ENCODE measurements at places on chromosomes 16 and 17. TPM values are rescaled to one million over a fixed set of nuclear protein-coding genes. Genes with fewer than 3 reads are reported as not detected.

The CDC27 gene
- total RNA-seq = 43.4 TPM

DNA sequence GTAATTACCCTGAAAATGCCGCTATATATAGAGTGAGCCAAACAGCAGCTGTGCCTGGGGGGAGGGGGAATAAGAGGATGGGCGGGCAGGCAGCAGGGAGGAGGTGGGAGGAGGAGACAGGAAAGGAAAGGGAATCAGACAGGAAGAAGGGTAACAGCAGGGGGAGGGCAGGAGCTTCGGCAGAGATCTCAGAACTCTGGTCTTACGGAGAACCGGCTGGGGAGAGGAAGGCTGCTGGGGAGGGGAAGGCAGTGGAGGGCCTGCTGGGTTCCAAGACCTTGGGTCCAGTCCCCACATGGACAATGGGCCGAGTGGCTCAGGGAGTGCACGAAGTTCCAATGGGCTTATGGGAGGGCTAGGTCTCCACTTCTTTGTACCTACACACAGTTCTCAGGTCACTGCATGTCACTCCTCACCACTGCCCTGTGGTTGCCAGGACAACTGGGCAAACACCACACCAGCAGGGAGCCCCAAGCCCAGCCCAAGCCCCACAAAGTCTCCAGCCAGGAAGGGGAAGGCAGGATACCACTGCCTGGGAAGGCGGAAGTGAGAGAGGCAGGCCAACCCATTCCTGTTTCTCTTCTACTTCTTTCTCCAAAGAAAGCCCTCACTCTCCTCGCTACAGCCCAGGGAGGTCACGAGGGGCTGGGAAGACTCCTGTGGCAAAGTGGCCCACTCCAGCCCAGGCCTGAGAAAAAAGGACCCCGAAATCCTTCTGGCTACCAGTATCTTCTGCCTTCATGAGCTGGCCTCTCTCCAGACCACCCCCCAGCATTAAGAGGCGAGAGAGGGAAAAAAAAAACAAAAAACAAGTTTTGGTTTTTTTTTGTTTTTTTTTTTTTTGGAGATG lies 25.3 kb downstream of the G6PC3 start:
- no peaks in the 10 kb centered on the region for H3K27me3 ChIP-seq
- no peak overlapping the region for H3K4me3 ChIP-seq
- H3K4me1 ChIP-seq = peaks cover 19% of the 10 kb centered on the region
- peak overlapping the region; percentile 82 for H3K27ac ChIP-seq
- DNase-seq = peak; percentile 74

GRCh38 chr17:68771867-68772515 lies 170.8 kb upstream of the FAM20A start:
- no peak for DNase-seq
- H3K27ac ChIP-seq = peak overlapping the region; percentile 68
- H3K4me1 ChIP-seq = peaks cover 8% of the 10 kb centered on the region

DNA sequence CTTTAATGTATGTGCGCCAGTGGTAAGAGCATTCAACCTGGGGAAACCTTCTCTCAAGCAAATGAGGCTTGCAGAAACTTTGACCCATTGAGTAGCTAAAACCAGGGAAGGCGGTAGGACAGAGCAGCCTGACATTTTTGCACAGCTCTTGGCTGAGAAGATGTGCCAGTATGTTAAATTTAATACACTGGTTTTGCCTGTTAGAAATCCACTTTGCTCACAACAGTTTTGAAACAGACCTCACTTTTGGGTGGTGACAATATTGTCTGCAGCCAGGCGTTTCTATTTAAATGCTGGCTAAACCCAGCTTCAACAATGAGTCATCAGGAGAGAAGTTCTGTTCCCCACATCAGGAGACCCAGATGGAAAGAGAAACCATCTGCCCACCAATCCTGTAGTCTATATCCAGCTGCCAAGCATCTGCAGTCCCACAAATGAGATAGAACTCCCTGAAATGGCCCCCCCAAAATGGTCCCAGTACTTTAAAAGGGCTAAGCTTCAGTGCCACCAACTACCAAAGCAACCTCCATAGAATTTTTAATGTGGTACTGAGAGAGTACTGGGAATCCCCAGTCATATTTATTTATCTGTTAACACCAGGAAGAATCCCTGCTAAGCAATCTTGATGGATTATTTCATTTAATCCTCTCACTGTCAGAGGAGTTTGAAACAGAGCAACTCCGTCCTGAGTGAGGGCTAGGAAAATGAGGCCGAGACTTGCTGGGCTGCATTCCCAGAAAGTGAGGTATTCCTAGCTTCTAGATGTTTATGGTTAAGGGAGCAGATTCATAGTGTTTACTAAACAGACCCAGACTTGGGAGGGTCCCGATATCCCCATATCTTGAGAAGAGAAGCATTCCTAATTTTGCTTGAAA lies 29.0 kb upstream of the CLEC3A start:
- H3K27me3 ChIP-seq = no peaks in the 10 kb centered on the region
- no peaks in the 10 kb centered on the region for H3K4me1 ChIP-seq
- DNase-seq = no peak
- H3K27ac ChIP-seq = no peak overlapping the region
- H3K36me3 ChIP-seq = no peaks in the 10 kb centered on the region
- H3K4me3 ChIP-seq = no peak overlapping the region

GRCh38 chr17:57556977-57557376 lies 188.1 kb downstream of the CCDC182 start:
- no peaks in the 10 kb centered on the region for H3K36me3 ChIP-seq
- H3K4me3 ChIP-seq = no peak overlapping the region
- peaks cover 18% of the 10 kb centered on the region for H3K4me1 ChIP-seq
- H3K27ac ChIP-seq = no peak overlapping the region

DNA sequence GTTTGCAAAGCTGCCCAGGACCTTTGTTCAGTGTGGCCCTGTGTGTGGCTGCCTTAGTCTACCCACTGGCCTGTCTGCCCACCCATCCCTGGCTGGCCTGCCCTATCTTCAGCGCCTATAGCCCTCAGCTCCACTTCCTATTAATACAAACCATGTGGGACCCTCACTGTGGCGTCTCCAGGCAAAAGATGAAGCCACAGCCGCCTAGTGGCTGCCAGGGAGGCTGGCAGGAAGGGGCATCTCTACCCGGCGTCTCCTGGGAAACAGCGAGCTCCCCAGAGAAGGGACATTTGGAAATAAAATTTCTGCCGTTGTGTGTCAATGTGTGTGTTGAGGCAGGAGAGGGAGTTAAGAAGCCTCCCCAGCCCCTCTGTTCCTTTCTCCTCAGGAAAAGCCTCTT lies 31.5 kb downstream of the NEUROD2 start:
- H3K27ac ChIP-seq = no peak overlapping the region
- no peak for DNase-seq
- H3K36me3 ChIP-seq = no peaks in the 10 kb centered on the region
- H3K4me1 ChIP-seq = peaks cover 2% of the 10 kb centered on the region
- H3K4me3 ChIP-seq = no peak overlapping the region

DNA sequence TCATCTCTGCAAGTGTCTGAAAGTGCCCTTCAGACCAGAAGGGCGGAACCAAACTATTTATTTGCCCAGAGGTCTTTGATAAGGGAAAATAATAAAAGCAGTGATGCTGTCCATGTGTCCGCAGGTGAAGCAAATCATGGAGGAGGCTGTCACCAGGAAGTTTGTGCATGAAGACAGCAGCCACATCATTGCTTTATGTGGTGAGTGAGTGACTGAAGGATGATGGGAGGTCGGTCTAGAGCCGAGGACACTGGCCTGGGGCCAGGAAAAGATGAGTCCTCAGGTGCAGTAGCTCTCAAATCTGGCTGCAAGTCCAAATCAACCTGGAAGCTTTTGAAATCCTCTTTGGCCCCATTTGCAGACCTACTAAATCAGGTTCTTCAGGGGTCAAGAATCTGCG lies 6.1 kb downstream of the SGSM2 start:
- H3K36me3 ChIP-seq = no peaks in the 10 kb centered on the region
- DNase-seq = no peak
- no peak overlapping the region for H3K27ac ChIP-seq
- H3K4me1 ChIP-seq = no peaks in the 10 kb centered on the region
- no peaks in the 10 kb centered on the region for H3K27me3 ChIP-seq

DNA sequence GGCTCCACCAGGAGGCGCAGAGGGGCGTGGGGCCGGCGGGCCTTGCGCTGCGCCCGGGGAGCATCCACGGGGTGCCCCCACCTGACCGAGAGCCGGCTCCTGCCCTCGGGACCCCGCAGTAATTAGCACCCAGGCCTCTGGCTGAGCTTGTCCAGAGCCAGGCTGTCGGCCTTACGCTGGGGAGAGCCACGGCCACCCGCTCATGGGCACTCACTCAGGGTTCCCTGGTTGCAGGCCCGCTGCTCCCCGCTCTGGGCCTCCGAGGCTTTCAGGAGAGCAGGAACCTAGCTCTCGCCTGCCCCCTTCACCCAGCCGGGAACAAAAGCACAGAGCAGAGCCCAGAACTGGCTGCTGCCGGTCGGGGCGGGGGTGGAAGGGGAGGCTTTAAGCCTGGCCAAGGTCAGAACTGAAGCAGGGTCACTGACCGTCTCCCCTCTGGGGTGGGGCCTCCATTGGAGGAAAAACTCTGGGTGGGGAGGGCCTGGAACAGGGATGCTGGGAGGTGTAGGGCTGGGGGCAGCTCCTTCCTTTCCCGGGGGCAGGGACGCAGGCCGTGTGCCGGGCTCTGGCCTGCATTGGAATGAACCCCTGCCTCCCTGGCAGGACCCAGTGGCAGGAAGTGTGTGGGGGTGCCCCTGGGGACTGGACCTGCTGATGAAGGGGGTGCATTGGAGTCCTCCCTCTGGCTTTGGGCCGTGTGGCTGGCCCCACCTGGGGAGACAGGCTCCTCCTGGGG lies 12.3 kb downstream of the GLIS2 start:
- H3K27me3 ChIP-seq = no peaks in the 10 kb centered on the region
- peak overlapping the region; percentile 50 for H3K4me3 ChIP-seq
- peaks cover 35% of the 10 kb centered on the region for H3K4me1 ChIP-seq
- no peaks in the 10 kb centered on the region for H3K36me3 ChIP-seq
- DNase-seq = peak; percentile 90
- H3K27ac ChIP-seq = peak overlapping the region; percentile 63

The ARHGAP23 gene
- 45.3 TPM for total RNA-seq

The FOXC2 gene
- 0.35 TPM for total RNA-seq

- H3K27me3 ChIP-seq = no peaks in the 10 kb centered on the region
- no peak for DNase-seq
- H3K36me3 ChIP-seq = no peaks in the 10 kb centered on the region
- no peak overlapping the region for H3K27ac ChIP-seq
Measured at GRCh38 chr17:19321481-19322128, 40.9 kb downstream of the B9D1 start.

The NEK8 gene
- 2.8 TPM for total RNA-seq

GRCh38 chr16:23803591-23804123 lies 32.1 kb upstream of the PRKCB start:
- H3K4me1 ChIP-seq = no peaks in the 10 kb centered on the region
- H3K36me3 ChIP-seq = no peaks in the 10 kb centered on the region
- no peak overlapping the region for H3K27ac ChIP-seq
- H3K27me3 ChIP-seq = no peaks in the 10 kb centered on the region
- no peak overlapping the region for H3K4me3 ChIP-seq

GRCh38 chr16:2948807-2949704 lies 15.0 kb upstream of the KREMEN2 start:
- no peaks in the 10 kb centered on the region for H3K36me3 ChIP-seq
- no peaks in the 10 kb centered on the region for H3K4me1 ChIP-seq
- no peak overlapping the region for H3K27ac ChIP-seq
- no peak overlapping the region for H3K4me3 ChIP-seq
- no peaks in the 10 kb centered on the region for H3K27me3 ChIP-seq

The VPS35 gene
- total RNA-seq = 72.8 TPM

- H3K27me3 ChIP-seq = no peaks in the 10 kb centered on the region
- DNase-seq = no peak
- no peaks in the 10 kb centered on the region for H3K36me3 ChIP-seq
- H3K4me1 ChIP-seq = peaks cover 7% of the 10 kb centered on the region
- H3K27ac ChIP-seq = no peak overlapping the region
Measured at GRCh38 chr17:45248132-45248957, 13.5 kb downstream of the SPATA32 start.

DNA sequence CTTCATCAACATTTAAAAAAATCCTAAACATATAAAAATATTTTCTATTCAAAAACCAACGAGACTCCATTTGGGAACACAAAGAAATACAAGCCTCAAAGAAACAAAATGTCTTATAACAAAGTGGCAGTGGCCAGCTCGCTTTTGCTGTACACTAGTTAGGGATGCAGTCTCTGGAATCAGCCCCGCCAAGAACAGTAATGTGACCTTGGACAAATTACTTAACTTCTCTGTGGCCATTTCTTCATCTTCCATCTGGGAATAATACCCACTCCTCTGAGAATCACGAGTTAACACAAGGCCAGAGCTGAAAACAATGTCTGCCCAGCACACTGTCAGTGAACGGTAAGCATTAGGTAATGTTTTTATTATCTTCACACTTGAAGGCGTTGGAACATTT lies 5.6 kb downstream of the STAT5B start:
- H3K27ac ChIP-seq = no peak overlapping the region
- DNase-seq = no peak
- H3K4me1 ChIP-seq = peaks cover 9% of the 10 kb centered on the region
- H3K4me3 ChIP-seq = no peak overlapping the region

The CSH2 gene
- not detected for total RNA-seq

- no peak overlapping the region for H3K4me3 ChIP-seq
- DNase-seq = no peak
- H3K27me3 ChIP-seq = peaks cover 3% of the 10 kb centered on the region
- H3K36me3 ChIP-seq = no peaks in the 10 kb centered on the region
- H3K4me1 ChIP-seq = peaks cover 12% of the 10 kb centered on the region
Measured at GRCh38 chr17:64781810-64782555, 119.9 kb upstream of the SMURF2 start.

- H3K4me3 ChIP-seq = no peak overlapping the region
- H3K36me3 ChIP-seq = no peaks in the 10 kb centered on the region
- peaks cover 7% of the 10 kb centered on the region for H3K4me1 ChIP-seq
- H3K27me3 ChIP-seq = no peaks in the 10 kb centered on the region
- no peak for DNase-seq
- H3K27ac ChIP-seq = peak overlapping the region; percentile 30
Measured at GRCh38 chr16:66523861-66524354, 26.0 kb downstream of the TK2 start.

The FSCN2 gene
- 3.9 TPM for total RNA-seq

DNA sequence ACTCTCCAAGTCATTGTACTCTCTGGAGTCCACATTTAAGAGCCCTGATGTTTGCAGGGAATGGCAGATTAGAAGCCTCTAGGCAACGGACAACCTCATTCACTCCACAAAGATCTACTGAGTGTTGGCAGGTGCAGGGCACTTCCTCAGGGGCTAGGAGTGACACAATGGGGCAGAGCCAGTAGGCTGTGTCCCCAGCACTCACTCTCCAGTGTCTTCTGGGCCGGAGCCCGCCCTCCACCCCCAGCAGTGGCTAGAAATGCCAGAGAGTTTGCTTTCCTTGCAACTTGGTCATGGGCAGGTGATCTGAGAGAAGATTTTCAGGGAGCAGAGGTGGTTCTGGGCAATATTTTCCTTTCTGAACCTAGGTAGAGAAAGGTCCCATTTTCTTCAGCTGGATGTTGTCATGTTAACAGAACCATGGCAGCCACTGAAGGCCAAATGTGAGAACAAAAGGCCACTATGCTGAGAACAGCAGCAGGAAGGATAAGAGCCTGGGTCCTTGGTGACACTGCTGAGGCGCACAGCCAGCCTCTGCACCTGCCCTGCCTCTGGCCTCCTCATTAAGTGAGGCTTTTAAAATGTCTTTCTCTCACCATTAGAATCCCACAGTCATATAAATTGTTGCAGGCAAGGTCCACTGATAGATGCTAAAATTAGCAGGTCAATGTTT lies 96.2 kb downstream of the USP31 start:
- no peaks in the 10 kb centered on the region for H3K36me3 ChIP-seq
- H3K27me3 ChIP-seq = no peaks in the 10 kb centered on the region
- no peak overlapping the region for H3K4me3 ChIP-seq
- DNase-seq = no peak

The C17orf78 gene
- not detected for total RNA-seq

GRCh38 chr17:82917699-82918345 lies 78.0 kb upstream of the ZNF750 start:
- H3K4me1 ChIP-seq = no peaks in the 10 kb centered on the region
- no peak overlapping the region for H3K4me3 ChIP-seq
- H3K27ac ChIP-seq = no peak overlapping the region
- H3K27me3 ChIP-seq = no peaks in the 10 kb centered on the region
- no peak for DNase-seq
- H3K36me3 ChIP-seq = no peaks in the 10 kb centered on the region

The PLXDC1 gene
- total RNA-seq = 14.5 TPM

The DRC3 gene
- 3.6 TPM for total RNA-seq

All from ovary (tissue), 10 donors.